T-cell (primary cell): ENCODE measurements at places on chromosomes 5 and 9.

DNA sequence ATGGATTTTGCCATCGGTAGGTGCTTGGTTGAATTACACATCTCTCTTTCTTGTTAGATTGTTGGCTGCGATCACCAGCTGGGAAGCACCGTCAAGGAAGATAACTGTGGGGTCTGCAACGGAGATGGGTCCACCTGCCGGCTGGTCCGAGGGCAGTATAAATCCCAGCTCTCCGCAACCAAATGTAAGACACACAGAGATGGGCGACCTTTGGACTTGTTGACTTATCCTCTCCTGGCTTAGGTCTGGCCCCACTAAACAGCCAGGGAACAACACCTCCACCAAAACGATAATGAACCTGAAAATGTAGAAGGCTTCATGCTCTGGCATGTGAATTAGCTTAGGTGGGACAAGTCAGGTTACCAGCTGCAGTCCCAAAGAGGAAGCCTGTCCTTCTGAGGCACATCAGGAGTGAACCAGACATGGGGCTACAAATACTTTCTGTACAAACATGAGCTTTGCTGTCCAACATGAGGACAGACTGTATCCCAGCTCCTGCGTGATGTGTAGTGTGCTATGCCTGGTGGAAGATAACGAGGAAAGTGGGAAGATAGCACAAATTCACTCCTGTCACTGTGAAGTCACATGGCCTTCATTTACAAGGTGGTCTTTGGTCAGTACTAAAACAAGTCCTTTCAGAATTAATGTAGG, 148.4 kb downstream of the ADAMTSL1 start:
- DNase-seq = no peak

DNA sequence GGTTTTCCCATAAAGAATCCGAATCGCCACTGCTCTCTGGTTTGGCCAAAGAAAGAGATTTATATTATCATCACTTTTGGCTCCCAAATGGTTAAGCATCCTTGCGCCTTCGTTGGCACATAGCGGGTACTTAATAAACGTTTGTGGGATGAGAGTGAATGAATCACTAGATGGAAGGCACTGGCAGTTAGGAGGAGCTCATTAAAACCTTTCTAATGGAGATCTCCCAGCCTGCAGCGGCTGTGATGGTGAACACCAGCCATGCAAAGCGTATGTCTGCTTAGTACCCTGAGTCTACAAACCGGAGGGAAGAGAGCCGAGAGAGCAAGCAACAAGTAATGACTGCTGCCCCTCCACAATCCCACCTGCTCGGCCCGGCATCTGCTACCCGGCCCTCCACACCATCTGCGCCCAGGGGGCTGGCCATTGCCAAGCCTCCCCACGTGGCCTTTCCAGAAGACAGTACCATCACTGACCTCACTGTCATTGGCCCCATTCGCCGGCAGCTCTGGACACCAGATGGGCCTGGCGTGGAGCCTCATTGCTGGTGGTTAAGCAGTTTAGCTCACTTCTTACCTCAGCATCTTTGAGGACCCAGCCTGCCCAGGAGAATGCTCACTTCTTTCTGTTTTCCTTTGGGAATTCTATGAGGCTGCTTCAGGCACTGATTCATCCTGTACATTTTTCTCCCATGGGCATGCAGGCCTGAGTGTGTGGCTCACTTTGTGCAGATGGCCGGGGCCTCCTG, 39.3 kb upstream of the ANKRD33B start:
- no peak for DNase-seq

DNA sequence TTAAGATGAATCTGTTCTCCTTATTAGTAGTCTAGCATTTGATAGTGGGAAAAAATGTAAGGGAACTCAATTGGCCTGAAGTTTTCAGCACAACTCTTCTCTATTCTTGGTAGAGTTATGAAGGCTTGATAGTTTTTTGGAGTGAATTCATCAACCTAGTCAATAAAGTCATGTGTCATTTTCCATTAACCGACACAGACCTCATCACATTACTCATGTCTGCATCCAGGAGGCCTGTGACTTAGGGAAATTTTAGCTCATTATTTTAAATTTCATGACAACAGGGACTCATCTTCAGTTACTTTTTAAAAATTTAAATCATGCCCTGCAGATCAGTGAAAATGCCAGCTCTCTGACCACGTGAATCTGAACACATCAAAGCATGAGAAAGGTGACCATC, 63.3 kb downstream of the ADAMTS16 start:
- no peak for DNase-seq

- no peak for DNase-seq
Measured at GRCh38 chr5:149956685-149957084, 3.9 kb upstream of the SLC26A2 start.

DNA sequence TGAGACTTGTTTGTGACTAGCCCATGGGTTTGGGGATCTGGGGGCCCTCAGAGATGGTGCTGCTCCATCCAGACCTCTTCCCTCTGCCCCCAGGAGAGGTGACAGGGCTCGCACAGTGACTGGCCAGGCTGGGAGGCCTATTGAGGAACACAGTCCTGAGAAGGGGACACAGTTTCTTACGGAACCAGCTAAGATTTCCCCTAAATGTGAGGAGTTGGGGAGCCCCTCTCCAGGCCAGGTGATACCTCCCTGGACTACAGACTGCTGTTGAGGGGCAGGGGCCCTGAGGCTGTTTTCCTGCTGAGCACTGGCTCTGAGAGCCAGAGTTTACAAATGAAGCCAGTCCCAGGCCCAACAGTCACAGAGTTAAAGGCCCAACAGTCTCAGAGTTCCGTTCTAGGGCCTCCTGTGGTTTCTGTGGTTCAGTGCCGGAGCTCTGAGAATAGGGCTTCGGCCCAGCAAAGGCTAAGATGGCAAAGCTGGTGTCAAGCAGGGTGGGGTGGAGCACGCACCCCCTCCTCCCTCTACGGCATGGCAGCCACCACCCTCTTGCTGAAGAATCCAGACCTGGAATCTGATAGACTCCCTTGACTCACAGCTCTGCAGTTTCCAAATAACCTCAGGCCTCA, 1.1 kb upstream of the SEMA4D start:
- peak; percentile 54 for DNase-seq

DNA sequence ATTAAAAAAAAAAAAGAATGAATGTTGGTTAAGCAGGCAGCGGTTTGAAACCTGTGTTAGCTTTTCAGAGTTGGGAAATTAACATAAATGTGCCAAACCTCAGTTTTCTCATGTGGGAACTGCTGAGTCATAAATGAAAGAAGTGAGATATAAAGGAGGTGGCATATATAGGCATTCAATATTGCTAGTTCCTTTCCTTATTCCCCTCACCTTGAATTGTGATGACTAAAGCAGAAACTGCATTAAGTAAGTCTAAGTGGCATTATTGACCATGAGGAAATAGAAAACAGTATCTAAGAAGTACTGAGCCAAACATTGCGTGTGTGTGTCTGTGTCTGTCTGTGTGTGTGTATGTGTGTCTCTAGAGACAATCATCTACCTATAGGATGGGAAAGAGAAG, 691.2 kb downstream of the TLR4 start:
- no peak for DNase-seq

- no peak for DNase-seq
Measured at GRCh38 chr5:113575074-113575473, 61.6 kb downstream of the YTHDC2 start.

GRCh38 chr9:76456202-76456926, 2.6 kb upstream of the GCNT1 start:
- peak; percentile 26 for DNase-seq

GRCh38 chr5:16600397-16600796, 16.4 kb downstream of the RETREG1 start:
- no peak for DNase-seq

GRCh38 chr5:109987355-109987754, 297.6 kb downstream of the MAN2A1 start:
- no peak for DNase-seq

DNA sequence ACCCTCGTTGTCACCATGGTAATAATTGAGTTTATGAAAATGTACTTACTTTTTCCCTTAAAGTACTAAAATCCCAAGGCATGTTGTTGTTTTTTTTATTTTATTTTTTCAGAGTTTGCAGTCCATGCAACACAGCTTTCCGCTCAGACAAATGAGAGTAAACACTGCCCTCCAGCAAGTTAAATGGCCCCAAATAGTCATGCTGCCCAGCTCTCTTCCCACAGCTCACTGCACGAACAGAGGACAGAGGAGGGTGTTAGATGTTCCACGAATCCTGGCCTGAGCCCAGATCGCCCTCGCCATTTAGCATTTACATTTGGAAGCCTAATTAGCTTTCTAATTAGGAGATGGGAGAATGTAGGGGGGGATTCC, 1.9 kb downstream of the NIM1K start:
- no peak for DNase-seq

GRCh38 chr9:88697764-88698432, 162.9 kb downstream of the NXNL2 start:
- DNase-seq = no peak

DNA sequence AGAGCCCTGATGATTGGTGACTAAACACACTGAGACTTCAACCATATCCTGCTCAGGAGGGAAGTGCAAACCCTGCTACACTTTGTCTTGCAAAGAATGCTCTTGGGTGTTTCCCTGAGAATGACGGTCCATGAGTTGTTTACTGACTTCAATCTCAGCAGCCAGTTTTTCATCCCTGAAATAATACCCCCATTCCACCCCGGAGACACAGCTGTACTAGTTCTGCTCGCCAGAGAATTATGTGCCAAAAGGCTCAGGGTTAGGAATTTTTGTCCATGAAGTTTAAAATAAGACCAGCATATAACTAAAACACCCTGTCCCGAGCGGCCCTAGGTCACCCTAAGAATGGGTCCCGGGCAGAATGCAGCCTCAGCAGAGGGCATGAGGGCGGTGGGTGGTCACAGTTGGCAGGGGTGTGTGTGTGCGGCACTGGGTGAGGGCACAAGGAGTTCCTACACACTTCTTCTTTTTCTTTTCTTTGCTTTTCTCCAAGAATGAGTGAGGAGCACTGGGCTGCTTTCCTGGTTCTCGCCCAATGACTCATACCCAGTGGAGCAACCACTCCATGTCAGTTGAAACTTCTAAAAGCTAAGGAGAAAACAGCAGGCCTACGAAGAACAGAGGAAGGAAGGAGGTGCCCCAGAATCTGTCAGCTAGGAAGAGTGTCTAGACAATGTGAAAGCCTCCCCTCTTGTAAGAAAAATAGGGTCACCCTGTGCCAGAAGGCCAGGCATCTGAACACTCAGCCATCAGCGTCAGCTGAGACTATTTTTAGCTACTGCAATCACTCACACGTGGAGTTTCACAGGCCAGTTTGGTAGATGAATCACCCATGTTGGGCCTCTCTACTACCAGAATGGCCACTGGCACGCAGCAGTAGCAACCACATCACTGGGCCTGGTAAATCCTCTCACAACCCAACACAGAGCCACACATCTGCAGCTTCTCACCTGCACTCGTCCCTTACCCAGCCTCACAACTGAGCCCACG, 105.9 kb downstream of the DPYSL3 start:
- DNase-seq = no peak

DNA sequence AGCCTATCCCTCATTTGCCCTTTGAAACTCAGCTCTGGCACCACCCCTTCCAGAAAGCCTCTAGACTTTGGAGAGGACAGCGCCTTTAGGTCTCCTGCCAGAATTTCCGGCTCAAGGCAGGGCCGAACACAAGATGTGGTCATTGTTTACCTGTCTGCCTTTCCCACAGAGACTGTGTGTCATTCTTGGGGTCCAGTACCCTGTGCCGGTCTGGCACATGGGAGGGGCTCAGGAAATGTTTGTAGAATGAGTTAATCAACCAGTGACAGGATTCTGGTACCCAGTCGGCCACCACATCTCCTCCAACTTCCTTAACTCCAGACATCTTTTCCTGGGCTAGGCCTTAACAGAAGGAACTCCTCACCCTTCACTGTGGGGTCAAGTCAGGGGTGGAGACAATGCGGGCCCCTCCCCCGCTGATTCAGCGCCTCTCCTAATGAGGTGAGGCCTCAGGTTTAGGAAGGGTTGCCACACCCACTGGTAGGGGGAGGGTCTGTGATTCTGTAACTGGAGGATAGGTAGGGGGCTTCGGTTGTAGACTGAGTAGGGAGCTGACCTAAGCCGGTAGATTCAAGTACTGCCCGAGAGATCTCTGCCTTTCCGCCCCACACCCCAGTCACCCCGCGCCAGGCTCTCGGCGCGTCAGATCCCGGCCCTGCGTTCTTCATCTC, 29.3 kb downstream of the PCDH1 start:
- peak; percentile 11 for DNase-seq

GRCh38 chr5:140673187-140673976, at the start of gene DND1:
Gene DND1, minus strand, starts transcription at chr5:140673576. Its CDS starts 34 bp downstream, at chr5:140673542.
- DNase-seq = no peak

DNA sequence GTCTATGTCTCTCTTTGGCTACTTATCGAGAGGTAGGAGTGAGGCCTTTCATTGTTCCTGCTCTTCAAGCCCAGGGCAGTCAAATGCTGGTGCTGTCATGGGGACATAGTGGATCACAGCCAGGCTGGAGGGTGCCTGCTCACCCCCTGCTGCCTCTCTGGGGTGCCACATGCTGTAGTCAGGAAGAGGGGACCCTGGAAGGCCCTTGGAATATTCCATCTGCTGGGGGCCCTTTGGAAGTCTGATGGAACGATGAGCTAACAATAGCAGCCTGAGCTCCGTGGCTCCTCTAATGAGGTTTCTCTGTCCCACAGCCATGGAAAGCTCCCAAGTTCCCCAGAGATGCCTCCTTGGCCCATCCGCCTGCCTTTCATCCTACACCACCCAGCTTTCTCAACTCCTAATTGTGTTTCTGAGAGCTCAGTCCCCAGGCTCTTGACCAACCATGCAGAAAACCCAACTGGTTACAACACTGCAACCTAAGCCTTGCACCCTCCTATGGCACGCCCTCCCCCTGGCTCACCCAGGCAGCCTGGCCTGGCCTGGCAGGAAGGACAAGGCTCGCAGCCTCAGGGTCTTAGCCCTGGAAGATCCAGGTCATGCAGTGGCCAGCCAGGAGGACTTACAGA, 91.7 kb downstream of the NRG2 start:
- DNase-seq = no peak

DNA sequence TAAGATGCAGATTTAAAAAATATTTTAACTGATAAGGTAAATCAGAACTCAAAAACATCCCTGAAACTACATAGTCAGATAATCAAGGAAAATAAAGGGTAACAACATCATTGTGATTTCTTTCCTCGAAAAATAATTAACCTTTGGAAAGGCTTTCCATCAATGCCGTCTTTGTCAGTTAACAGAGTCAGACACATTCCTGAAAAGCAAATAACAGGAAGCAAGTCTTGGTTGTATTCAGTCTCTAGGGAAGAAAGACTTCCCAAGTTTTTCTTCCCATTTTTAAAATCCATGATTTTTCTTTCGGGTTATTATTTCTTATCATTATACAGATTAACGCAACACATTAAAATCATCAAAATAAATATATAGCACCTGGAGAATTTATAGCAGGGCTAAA, 256.4 kb upstream of the CDH6 start:
- DNase-seq = no peak

- DNase-seq = no peak
Measured at GRCh38 chr5:104513640-104514072, 951.1 kb upstream of the NUDT12 start.

- DNase-seq = no peak
Measured at GRCh38 chr5:142753116-142753631, 17.0 kb upstream of the ARHGAP26 start.

- DNase-seq = no peak
Measured at GRCh38 chr5:74596927-74597326, 43.6 kb downstream of the ENC1 start.

GRCh38 chr5:150000990-150001659, 586 bp downstream of the HMGXB3 start:
- peak; percentile 23 for DNase-seq
